Natural killer cell treated with Interleukin-12 subunit alpha and Interleukin-12 subunit beta and Interleukin-15 and Interleukin-18, amount 100 ng/mL, for 72 hours (primary cell): ENCODE measurements at places on chromosomes 7 and 10. TPM values are rescaled to one million over a fixed set of nuclear protein-coding genes. Genes with fewer than 3 reads are reported as not detected.

The ZNF727 gene
- not detected for total RNA-seq

The TMEM213 gene
- not detected for total RNA-seq

The SPDYE8 gene
- total RNA-seq = not detected

The VCL gene
- total RNA-seq = 42.1 TPM

The CPA4 gene
- not detected for total RNA-seq
